ENCODE measurements at places on chromosomes 11 and 22.

GRCh38 chr11:34341931-34342533 lies 15.8 kb downstream of the ABTB2 start:
- DNase-seq: no peak

DNA sequence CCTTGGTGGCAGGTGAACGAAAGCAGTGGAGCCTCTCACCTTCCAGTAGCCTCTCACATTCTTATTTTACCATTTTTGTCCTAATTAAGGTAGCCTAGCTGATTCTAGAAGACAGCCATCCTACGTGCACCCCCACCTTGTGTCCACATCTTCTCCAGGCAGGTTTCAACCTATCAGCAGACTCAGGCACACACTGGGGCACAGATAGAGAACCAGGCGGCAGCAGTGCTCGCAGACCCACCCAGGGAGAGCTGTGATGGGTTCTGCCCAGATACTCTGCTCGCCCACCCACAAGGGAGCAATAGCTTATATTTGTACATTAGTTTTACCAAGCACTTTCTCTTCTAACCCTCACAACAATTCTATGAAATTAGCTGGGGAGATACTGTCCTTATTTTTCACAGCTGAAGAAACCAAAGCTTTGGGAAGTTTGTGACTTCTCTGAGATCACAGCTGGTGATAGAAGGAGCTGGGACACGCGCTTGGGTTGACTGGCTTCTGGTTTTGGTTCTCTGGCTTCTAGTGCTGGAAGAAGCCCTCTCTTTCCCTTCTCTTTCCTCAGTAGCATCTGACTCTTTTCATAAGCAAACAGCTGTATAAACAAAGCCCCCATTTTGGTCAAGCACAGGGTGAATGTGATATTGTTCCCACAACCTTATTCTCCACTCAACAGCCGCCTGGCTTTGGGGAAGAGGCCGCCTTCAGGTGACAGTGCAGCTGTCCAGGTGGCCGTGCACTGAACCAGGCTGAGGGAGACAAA lies 36.9 kb downstream of the PPP2R1B start:
- DNase-seq: no peak

DNA sequence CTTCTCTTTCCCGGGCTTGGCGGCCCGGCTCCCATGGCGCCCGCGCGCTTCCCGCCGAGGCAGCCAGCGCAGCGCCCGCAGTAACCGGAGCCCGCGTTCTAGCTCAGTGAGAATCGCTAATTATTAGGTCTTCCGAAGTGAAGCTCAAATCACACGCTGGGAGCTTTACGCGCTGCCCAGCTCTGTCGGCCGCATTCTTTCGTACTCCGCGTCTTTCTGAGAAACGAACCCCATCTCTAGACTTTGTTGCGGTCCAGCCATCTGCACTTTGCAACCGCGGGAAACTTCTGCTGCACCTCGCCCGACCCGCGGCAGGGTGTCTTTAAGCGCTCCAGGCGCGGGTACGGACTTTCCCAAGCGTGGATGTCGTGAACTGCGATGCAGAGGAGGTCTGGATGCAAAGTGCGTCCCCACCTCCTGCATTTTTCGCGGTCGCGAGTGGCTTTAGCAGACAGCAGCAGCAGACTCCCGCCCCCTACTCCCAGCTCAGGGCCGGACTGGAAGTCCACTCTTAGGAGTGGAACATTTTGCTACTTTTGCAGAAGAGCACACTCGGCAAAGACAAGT lies 6.0 kb upstream of the PAX6 start:
- DNase-seq: no peak

- no peak for DNase-seq
These were observed 305.9 kb upstream of the ANO3 start for GRCh38 chr11:26026078-26026477.

DNA sequence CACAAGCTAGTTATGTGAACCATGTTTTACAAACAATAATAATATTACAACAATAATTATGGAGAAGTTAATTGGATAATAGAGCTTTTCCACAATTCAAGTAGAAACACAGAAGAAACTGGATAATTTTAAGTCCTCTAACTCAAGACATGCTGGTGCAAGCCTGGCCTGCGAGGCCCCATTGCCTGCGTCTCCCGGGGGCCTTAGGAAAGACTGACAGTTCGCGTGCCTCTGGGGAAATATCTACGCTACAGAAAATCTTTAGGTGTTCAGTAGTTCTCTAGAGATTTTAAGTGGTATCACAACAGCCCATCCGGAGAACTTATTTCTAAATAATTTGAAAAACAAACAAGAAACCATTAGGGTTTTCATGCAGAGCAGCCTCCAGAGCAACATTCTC lies 23.2 kb downstream of the GAL start:
- DNase-seq: no peak

DNA sequence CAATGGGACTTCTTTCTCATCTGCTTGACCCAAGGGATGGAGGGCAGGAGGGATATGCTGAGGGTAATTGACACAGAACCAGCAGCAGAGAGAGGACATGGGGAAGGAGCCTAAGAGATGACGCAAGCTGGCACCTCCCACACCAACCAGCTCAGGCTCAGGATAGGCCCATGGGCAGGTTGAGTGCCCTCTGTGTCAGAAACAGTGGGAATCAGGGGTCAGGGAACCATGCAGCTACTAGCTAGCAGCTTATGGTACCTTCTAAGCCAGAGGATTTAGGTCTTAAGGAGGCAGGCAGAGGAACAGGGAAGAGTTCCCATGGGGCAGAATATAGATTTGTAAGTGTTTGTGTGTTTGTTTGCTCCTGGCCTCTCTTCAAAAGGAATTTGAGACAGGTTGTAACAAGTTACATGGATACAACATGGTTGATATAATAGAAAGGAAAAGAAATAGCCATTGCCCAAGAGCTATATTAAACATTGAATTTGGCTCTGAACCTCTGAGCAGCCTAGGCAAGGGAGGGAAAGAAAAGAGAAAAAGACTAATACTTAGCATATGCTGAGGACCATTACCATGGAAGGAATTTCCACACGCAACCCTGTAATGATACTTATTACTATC lies 39.9 kb upstream of the NAV2 start:
- no peak for DNase-seq

DNA sequence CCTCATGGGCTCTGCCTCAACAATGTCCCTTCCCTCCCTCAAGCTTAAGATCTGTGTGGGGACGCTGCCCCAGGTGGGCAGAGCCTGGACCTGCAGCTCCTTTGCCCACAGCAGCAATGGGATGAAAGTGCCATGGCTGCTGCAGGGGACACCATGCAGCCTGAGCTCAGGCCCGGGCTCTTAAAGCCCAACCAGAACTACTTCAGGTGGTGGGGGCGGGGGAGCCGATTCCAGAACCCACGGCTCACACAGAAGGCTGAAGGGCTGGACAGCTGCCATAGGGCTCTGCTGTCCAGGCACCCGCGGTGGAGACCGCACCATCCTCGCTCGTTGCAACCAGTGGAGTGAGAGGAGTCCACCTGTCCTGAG lies 12.5 kb downstream of the CHID1 start:
- no peak for DNase-seq

DNA sequence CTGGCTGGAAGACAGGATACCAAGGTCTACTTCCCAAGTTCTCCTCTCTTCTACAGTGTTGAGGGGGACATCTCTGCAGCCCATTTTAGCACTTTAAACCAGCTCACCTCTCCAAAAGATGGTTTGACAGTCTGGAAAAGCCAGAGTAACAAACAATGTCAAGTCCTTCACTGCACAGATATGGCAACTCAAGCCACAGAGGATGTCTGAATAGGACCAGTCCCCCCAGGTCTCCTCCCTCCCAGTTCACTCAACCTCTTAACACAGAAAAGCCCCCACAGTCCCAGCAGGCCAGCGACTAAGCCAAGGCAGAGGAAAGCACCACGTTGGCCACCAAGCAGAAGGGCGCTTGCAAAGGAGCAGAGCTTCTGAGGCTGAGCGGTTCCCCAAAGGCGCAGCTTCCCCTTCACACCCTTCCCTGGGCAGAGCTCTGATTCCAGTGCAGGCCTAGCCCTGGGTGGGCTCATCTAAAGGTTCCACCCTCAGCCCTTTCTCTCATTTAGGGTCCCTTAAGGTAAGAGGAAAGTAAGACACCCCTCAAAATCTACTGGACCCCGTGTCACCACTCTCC lies 62.7 kb downstream of the PAK1 start:
- DNase-seq: no peak

DNA sequence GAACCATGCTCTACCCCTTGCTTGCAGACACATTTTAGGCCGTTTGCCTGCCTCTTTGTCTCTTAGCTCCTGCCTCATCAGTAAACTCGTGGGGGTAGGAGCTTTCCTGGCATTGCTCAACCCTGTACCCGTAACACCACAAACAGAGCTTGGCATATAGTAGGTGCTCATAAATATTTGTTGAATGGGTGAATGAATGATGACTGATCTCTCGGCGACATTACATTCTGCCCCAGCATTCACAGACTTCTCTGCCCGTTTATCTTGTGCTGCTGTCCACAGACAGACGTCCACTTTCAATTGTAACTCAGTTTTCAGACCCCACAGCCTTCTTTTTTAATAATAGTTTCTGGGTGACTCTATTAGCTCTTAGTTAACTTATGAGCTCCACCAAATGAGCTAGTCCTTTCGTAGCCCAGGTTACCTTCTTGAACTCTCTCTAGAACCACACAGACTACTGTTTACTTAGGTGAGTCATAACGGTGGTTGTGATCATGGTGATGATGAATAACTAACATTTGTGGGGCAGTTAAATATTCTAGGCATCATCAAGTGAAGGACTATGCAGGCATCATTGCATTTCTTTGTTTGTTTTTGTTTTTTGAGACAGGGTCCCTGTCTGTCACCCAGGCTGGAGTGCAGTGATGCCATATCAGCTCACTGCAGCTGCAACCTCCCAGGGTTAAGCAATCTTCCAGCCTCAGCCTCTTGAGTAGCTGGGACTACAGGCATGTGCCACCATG lies 188.4 kb downstream of the ADAMTS15 start:
- no peak for DNase-seq

DNA sequence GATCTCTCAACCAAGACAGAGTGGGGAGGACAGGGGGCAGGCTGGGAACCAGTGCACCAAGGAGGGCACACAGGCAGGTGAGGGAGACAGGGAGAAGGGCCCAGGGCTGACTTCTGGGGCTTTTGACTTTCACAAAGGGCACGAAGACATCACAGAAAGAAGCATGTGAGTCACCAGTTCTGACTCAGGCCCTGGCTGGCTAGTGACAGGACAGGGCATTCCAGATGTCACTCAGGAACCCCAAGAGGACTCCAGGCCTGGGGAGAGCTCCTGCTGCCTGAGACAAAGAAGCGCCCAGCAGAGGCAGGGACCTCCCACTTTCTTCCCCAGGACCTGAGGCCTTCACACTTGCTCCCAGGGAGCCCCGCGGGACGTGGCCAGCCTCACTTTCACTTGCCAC lies 497.2 kb downstream of the BUD13 start:
- DNase-seq: no peak

DNA sequence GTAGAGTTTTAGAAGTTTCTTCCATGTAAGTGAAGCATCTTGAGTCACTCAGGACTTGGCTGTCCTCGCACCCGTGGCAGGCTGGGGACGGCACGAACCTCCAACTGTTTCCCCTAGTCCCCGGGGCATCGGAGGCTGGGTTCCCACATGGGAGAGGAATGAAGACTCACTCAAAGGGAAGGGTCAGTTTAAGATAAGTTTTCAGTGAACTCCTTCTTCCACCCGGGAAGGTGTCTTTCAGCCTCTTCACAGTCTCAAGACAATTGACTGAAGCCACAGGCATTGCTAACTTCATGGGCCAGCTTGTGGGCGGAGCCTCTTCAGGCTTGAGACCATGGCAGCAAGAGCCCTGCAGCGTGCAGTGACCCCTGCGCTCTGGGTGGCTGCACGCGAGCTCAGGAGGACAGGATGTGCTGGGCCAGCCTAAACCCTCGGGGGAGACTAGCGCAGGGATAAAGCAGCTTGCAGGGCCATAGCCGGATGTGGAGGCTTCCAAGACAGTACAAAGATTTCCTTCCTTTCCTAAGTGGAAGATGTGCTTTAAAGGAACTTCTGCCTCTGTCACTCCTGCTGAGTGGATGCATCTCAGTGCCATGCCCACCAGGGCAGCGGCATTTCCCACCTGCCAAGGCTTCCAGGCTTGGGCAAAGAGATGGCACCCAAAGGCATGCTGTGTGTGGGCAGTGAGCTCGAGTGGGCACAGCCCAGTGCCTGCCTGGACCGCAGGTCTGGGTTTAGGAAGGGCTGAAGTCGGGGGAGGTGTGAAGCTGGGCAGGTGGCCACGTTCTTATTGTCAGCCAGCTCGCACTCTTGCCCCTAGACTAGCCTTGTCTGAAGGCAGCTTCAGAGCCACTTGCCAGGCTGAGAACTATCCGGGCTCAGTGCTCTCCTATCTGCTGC lies 32.9 kb downstream of the PPIL2 start:
- DNase-seq: no peak

GRCh38 chr11:100918551-100919500 lies 210.8 kb downstream of the PGR start:
- DNase-seq: no peak

- no peak for DNase-seq
These were observed 129.5 kb downstream of the MICAL2 start for GRCh38 chr11:12239804-12240371.

- no peak for DNase-seq
These were observed 31.3 kb upstream of the DMC1 start for GRCh38 chr22:38601221-38601764.

- DNase-seq: no peak
These were observed 33.0 kb downstream of the LRRC10B start for GRCh38 chr11:61541598-61541997.

DNA sequence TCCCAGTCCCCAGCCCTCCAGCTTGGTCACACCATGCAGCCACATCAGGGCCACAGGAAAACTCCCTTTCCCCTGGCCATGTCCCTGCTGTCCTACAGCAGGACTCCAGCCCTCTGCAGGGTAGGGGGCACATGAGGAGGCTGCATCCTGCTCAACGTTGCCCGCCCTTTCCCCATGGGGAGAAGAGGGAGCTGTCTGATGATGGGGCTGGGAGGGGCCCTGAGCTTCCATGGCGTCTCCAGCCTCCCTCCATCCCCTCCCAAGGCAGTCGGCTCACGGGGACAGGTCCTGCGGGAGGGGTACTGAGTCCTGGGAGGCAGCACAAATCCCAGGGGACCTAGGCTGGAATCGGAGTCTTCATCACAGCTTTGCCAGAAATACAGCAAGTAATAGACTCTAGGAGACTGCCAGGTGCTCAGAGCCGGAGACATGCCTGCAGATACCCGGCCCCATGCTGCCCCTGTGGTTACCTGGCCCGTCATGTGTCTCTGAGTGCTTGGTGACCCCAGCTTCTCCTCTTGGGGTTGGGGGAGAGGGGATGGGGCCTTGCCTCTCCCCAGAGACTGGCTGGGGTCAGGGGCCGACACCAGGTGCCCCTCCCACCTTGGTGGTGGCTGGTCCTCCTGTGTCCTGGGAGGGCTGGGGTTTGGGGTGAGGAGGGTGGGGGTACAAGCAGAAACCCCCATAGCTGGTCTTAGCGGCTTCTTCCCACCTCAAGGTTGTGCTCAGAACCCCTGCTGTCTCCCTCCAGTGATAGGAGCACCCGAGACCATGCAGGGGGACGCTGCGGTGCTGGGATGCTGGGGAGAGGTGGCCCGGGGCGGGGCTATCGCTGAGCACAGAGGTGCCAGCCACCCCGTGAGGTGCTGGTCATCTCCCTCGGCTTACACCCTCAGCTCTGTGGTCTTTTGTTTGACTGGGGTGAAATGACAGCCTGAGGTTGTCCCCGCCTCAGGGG lies 2.3 kb downstream of the MRGPRE start:
- no peak for DNase-seq

Measured in stimulated activated CD4-positive, alpha-beta T cell treated with anti-CD3 and anti-CD28 coated beads, Interleukin-12 subunit alpha, Interleukin-12 subunit beta, amount 100 ng/mL, for 48 hours (primary cell).